Stimulated activated CD4-positive, alpha-beta T cell treated with anti-CD3 and anti-CD28 coated beads, TNF-alpha, amount 100 ng/mL, for 48 hours (primary cell): ENCODE measurements at places on chromosomes 11 and 22.

GRCh38 chr11:104320097-104320496 is 156.2 kb upstream of the PDGFD start:
- no peak for DNase-seq

- DNase-seq = peak; percentile 10
These were observed 60.5 kb upstream of the CHST1 start for GRCh38 chr11:45725776-45726492.

GRCh38 chr11:132122735-132123134 is 752.3 kb downstream of the NTM start:
- DNase-seq = no peak

- DNase-seq = no peak
These were observed 343.3 kb upstream of the CTSC start for GRCh38 chr11:88680806-88681205.

DNA sequence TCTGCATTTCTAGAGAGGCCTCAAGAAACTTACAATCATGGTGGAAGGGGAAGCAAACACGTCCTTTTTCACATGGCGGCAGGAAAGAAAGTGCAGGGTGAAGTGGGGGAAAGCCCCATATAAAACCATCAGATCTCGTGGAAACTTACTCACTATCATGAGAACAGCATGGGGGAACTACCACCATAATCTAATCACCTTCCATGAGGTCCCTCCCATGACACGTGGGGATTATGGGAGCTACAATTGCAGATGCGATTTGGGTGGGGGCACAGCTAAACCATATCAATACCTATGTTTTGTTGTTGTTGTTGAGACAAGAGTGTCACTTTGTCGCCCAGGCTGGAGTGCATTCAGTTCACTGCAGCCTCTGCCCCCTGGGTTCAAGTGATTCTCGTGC is 29.9 kb downstream of the SFI1 start:
- peak; percentile 44 for DNase-seq

GRCh38 chr11:119218141-119218878 is 12.2 kb downstream of the CBL start:
- no peak for DNase-seq

DNA sequence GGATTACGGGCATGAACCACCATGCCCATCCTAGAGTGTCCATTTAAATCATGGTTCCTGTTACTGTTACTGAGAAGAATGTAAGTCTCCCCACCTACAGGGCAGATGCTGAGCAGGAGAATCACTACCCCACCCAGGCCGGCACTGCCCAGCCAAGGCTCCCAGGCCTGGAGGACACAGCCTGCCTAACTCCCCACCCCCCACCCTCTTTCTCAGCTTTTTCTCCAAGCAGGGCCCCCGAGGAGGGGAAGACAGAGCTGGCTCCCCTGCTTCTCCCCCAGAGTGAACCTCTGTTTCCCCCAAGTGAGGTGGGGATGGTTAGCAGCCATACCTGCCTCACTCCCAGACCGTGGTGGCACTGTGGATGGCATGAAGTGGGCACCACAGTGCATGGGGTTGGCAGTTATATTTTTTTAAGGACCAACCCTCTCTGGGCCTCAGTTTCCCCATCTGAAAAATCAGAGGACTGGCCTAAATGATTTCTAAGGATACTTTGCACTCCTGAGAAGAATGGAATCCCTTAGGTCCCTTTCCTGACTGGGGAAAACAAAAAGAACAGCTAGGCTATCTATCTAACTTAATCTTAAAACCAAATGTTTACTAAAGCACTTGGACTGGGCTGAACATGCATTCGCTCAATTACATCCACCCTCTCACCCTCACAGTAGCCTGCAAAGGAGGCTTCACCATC is 5.0 kb downstream of the CBX7 start:
- no peak for DNase-seq

GRCh38 chr11:25943777-25944661 is 387.9 kb upstream of the ANO3 start:
- DNase-seq = no peak

DNA sequence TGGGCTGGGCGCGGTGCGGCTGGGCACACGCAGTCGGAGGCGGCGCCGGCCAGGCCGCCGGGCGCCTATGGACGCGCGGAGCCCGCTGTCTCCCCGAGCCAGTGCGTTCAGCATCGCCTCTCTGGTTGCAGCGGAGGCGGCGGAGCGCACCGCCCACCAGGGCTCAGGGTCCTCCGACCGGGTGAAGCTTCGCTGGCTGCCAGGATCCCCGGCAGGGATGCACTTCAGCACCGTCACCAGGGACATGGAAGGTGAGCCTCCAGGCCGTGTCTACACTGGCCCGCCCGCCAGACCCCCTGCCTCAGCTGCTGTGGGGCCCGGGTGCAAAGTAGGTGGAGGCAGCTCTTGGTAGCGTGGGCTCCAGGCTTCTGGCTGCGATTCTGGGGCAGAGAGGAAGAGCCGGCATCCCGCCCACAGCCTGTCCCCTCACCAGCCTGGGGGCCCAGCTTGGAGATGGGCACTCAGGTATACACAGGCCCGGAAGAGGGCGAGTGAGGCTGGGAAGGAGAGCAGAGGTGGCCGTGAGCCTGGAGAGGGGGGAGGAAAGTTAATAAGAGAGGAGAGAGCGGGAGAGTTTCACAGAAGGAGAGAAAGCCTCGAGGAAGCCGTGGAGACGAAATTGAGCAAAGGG is 1.0 kb upstream of the TBX1 start:
- DNase-seq = no peak

DNA sequence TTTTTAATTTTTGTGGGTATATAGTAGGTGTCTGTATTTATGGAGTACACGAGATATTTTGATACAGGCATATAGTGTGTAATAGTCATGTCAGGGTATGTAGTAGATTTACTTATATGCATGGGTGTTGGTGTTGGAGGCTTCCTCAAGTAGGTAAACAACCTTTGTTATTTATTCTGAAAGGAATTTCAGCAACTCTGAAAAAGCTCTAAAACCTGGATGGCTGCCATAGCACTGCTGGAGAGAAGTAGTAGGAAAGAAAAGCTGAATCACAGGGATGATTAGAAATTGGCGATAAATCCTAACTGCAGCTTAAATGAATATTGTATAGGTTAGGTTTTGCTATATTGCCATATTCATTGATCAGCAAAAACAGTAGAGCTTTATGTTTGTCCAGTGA is 44.4 kb upstream of the ST14 start:
- DNase-seq = no peak

DNA sequence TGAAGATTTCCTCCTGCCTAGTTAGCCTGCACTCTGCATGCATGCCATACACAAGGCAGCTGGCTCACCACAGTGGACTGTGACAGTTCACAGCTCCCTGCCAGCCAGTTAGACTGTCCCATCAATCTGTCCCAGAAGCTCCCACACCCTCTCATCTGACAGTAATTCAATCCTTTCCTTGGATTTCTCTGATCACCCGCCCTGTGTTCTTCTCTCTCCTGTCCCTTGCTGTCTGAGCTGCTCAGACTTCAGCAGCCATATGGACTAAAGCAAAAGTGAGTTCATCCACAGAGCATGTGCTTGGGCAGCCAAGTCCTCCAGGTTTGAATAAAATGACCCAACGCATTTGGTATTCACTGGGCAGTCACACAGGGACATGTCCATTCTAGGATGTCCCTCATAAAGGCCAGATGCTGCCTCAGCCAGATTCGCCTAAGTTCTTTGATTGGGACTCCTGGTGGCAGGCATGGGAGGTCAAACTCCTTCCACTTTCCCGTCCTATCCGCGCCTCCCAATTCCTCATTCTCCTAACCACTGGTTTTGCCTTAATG is 54.5 kb upstream of the ZBTB44 start:
- no peak for DNase-seq

DNA sequence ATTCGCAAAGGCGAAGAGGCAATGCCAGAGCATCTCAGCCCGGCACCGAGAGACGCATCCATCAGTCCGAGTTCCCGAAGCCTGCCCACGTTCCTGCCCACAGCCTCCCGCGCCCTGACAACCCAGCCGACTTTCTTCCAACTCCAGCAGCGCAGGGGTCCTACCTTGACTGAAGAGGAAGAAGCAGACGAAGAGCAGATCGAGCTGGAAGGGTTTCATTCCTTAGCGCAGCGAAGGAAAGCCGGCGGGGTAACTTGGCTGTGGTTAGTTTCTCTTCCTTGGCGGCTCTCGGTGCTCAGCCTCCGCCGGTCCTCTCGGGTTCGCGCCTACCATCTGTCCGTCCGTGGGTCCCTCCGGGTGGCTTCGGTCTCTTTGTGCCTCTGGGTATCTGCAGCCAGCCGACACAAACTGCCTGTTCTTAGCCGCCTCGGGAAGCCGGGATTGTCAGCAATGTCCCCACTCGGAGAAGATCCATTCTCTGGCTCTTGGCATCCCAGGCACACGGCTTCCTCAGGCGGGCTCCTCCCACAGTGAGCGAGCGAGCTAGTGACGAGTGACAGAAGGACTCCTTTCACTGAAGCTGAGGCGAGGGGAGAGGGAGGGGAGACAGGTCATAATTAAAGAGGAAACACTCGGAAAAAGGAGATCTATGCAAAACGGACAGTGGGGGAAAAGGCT is at the start of gene KIRREL3:
KIRREL3 (minus strand) TSS at position 480 of the 678 bp plus-strand sequence.
- no peak for DNase-seq

DNA sequence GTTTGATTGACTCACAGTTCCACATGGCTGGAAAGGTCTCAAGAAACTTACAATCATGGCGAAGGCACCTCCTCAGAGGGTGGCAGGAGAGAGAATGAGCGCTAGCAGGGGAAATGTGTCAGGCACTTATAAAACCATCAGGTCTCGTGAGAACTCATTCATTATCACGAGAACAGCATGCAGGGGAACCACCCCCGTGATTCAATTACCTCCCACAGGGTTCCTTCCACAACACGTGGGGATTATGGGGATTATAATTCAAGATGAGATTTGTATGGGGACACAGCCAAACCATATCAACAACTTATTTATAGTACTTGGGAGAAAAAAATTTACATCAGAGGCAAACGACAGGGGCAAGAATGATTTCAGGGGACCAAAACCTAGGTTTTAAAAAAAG is 3.0 kb downstream of the ME3 start:
- DNase-seq = no peak

- no peak for DNase-seq
These were observed 30.1 kb upstream of the TMEM45B start for GRCh38 chr11:129785383-129786111.

DNA sequence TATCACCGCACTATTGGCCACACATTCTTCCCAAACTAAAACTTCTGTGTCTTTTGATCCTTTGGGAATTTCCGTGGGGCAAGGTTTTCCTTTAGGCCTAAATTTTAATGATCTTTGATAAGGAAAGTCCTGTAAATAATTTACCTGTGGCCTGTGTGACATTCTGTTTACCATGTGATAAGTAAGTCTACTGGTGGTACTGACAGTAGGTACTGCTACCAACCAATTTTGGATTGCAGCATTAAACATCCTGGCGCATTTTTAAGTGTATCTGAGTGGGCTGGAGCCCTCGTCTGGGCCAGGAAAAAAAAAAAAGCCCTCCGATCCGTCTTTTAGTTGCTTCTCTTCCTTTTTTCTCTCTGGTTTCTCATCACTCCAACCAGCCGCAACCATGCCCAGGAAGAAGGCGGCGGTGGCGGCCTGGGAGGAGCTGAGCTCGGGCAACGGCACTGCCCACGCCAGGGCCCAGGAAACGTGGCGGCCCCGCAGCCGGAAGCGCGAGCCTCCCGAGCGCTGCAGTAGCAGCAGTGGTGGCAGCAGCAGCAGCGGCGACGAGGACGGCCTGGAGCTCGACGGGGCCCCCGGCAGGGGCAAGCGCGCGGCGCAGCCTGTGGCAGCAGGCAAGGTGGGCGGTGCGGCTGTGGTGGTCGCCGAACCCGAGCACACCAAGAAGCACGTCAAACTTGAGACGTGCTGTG is 33.6 kb downstream of the ASRGL1 start:
- DNase-seq = no peak
